ENCODE measurements at places on chromosomes 11 and 22.

GRCh38 chr11:6755953-6756347 is 15.8 kb downstream of the OR2AG2 start:
- no peak for DNase-seq

DNA sequence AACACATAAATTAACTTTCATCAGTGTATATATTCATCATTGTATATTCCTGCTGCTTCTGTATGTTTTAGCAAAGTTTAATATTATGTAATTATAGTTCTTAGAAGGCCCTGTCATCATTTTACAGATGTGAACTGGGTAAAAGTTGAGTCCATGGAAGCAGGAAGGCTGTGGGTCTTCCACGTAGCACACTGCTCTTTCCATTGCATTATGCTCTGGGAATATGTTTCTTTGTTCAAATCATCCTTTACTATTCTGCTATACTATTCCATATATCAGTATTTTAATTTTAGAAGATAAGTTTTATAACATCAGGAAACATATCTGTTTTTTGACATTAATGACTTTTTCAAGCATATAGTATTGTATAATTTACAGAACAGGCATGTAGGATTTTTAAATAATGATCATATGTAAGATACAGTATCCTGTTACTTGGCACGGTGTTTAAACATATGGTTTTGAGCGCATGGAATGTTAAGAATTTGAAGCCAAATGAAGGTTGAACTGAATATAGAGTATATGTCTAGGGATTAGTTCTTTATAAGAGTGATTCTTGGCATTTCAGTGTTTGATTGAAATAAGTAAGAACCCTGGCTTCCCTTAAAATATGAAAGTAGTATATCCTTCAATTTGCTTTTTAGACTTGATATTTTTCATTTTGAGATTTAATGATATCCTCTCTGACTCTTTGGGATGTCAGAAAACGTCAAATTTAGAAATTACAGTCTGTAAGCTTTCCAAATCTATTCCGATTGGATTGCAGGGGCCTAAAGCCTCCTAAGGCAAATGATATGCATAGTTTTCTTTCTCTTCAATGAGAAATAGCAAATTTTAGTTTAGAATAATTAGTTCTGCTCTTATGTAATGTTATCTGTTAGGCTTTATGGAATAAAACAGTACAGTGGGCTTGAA is 8.6 kb downstream of the CCDC81 start:
- DNase-seq: no peak

GRCh38 chr11:27228906-27229290 is 134.1 kb downstream of the CCDC34 start:
- no peak for DNase-seq

DNA sequence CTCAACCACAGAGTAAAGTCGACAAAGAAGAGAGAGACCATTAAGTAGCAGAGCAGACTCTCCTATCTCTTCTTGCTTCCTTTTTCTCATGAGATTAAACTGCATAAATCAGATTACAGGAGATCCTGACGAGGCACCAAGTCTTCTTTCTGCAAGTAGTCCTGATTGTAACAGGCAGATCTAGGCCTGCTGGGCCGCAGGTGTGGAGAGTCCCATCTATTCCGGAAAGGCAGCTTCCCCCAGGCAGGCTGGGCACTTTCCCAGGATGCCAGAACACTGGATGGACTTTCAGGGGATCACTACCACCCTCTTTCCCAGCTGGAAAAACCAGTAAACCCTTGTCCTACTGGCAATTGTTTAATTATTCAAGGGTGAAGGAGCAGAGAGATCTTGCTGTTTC is 173.0 kb upstream of the CADM1 start:
- no peak for DNase-seq

GRCh38 chr22:49692499-49693225 is 135.0 kb downstream of the BRD1 start:
- no peak for DNase-seq

DNA sequence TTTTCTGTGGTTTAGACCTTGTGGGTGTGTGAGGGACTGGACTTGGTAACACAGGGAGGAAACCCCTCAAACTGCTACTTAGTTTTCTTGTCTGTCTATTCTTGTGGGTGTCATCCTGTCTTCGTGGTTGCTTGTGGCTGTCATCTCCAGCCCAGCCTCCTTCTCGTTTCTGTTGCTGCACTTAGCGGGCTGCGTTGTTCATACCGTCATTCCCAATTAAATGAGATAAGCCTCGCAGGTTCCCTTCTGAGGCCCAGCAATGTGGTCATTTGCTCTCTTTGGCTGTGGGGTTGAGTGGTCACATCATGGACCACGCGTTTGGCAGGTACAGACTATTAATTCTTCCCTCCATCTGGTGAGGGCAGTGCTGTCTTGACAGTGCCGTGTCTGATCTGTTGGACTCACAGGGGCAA is 18.8 kb downstream of the PANX1 start:
- DNase-seq: no peak

DNA sequence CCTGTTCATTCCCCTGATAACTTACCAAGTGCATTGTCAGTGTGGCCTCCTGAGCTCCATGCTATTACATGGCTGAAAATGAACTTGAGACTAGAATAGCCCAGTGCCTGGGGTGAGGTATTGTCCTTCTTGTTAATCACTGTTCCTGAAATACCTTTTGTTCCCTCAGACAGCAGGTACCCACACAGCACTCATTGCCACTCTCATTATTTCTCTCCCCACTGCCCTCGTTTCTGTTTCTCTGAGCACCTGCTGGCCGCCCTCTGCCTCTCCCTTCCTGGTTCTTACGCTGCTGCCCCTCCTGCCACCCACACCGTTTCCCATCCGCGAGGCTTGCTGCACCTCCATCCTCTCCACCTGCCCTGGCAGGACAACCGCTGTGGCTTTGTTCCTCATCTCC is 36.9 kb upstream of the RAB1B start:
- DNase-seq: no peak

DNA sequence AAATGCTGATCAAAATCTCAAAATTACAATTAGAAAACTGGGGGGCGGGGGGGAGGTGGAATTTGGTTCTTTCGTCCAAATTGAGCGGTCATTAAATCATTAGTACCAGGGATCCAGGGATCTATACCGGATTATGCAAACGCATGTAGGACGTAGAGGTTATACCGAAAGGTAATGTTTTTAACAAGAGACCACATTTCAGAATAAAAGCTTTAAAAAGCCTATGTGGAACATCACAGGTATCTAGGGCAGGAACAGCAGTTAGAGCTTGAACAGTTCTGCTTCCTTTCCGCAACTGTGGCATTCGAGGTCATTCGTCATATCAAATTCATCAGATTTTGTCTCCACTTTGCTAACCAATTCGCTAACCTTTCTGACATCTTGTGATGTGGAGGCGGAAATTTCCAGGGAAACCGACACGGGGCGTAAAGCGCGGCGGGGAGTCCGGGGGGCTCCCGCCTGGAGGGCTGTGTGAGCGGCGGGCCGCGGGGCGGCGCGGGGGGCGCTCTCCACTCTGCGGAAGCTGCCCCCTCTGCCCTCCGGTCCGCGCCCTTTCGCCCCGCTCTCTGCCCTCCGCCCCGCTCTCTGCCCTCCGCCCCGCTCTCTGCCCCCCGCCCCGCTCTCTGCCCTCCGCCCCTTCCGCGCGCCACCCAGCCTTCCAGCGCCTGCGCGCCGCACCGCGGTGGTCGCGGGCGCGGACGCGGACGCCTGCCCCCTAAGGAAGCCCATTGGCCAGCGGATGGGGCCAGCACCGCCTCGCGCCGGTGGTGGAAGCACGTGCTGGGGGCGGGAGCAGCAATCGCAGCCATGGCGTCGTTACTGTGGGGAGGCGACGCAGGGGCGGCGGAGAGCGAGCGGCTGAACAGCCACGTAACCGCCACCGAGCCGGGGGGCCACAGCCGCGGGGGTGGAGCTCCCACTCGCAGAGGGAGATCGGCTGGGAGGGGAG is at the start of gene DDX25:
Gene DDX25, plus strand, starts transcription at position 798 of the 949 bp plus-strand sequence. Its CDS starts 10 bp downstream, at position 808.
- DNase-seq: peak; percentile 29

DNA sequence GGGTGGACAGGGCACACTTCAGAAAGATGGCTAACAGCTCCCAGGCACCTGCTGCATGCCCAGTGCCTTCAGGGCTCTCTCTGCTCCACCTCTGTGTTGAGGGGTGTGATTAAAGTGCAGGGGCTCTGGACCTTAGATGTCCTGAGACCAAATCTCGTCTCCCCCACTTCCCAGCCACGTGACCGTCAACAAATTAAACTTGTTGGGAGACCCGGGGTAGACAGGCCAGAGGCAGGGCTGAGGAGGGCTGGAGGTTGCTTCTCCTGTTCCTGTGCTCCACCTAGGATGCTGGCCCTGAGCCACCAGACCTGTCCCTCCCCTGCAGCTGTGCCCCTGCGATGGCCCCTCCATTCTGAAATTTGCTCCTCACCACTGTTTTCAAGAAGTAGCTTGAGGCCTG is 17.0 kb downstream of the NPTXR start:
- no peak for DNase-seq

GRCh38 chr11:67352546-67353316 is 615 bp downstream of the POLD4 start:
- no peak for DNase-seq

DNA sequence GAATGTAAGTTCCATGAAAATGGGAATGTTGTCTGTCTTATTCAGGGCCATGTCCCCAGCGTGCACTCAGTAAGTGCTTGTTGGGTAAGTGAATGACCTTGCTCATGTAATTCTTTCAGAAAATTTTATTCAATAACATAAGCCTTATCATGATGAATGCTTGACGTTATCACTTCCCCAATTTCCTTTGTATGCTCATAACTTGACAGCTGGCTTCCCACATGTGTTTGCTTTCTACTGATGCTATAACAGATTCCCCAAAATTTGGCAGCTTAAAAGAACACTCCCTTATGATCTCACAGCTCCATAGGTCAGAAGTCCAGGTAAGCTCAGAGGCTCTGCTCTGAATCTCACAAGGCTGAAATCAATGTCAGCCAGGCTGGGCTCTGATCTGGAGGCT is 155.8 kb upstream of the POU2AF2 start:
- DNase-seq: no peak

DNA sequence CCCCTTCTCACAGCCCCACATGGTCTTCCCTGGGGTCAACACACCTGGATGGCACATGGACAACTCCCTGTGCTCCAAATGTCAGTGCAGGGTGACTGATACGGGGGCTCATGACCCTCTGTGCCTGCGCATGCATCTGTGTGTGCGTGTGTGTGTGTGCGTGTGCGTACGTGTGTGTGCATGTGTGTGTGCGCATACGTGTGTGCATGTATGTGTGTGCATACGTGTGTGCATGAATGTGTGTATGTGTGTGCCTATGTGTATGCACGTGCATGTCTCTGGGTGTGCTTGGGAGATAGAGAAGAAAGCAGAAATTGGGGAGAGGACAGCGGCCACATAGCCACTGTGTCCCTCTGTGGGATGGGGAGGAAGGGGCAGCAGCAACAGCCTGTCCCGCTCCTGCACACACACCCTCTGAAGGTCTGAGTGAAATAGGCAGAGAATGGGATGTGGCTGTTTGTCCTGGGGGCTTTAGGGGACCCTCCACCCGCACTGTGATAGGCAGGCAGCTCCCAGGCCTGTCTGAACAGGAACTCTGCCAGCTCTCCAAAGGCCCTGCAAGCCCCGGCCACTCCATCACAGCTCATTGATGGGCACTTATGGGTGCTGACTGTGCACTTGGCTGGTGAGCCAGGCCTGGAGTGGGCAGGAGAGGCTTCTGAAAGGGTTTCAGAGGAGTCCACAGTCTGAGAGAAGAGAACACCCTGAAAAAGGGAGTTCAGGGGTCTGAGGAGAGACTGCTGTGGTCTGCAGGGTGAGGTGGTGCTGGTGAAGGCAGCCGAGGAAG is 28.7 kb upstream of the PICK1 start:
- no peak for DNase-seq

DNA sequence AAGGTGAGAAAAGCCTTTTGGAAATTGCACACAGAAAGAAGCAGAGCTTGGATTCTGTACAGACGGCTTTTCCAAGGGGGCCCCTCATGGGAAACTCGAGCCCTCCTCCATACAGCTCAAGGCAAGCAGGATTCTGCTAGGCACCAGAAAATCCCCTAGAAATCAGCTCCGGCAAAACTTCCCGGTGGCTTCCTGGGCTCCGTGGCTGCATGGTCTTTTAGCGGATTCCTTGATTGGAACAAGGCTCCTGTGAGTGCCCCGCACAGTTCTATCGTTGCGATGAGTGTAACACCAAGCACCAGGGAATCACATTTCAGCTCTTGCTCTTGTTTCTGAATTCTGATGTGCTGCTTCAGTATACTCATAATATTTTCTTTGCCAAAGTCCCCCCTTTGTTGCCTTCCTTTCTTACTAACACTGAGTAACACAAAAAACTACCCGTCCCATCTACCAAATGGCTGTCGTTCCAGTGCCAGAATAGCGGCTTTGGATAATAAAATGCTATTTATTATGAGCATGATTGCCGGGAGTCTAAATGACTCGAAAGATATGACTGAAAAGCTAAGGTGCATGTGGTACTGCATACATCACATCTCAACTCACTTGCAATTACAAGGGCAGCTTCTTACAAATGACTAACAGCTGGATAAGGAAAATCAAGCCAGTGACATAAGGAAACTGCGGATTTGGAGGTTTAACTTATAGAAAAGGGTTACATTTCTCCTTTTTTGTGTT is 494.1 kb downstream of the DLG2 start:
- DNase-seq: no peak

- DNase-seq: no peak
Measured at GRCh38 chr11:117199053-117199915, at the start of gene TAGLN. Gene TAGLN, plus strand, starts transcription at chr11:117199370. Its CDS starts 3,644 bp downstream, at chr11:117203014.

DNA sequence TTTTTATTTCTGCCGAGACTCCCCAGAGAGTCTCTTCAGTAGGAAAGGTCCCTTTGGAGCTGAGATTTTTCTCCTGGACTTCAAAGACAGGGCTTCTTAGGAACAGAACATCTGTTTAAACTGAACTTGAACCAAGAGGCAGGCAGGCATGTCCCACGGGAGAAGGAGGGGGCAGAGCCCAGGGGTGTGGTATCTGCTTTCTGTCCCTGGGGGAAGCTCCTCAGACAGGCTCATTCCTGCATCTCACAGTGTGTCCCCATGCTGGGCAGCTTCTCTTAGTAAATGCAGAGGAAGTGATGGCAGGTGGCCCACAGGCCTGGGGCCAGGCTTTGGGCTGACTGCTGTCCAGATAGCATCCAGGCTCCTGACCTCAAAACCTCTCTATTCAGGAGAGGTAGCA is 47.3 kb downstream of the TSPAN18 start:
- no peak for DNase-seq

DNA sequence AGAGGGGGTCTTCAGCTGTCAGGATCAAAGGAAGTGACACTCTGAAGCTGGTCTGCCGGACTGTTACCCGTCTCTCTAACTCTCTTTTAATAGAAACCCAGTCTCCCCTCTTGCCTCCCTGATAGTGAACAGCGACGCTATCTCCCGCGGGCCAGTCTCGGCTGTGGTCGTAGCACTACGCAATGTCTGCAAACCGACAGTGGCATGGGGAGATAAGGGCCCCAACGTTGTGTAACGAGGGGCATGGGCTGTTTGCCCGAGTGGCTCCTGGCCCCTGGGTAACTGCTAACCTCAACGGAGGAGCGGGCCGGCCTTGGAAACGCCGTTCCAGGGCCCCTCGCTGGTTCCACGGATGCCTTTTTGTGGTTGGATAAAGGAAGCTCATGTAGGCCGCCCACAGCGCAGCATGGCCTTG is 23.3 kb downstream of the ZBTB16 start:
- no peak for DNase-seq

Measured in progenitor cell of endocrine pancreas (in vitro differentiated cells).